HFFc6 (cell line): ENCODE measurements at places on chromosomes 2 and 18. TPM values are rescaled to one million over a fixed set of nuclear protein-coding genes. Genes with fewer than 3 reads are reported as not detected.

- H3K27ac ChIP-seq = no peak overlapping the region
- H3K36me3 ChIP-seq = no peaks in the 10 kb centered on the region
- H3K4me3 ChIP-seq = no peak overlapping the region; the same call in 1 of the 2 replicates
- peak; percentile 45 for DNase-seq
- peaks cover 5% of the 10 kb centered on the region; the same call in 1 of the 2 replicates for H3K27me3 ChIP-seq
These were observed 35.0 kb upstream of the PSMD14 start for GRCh38 chr2:161273038-161273760.

- no peak for DNase-seq
- H3K4me3 ChIP-seq = no peak overlapping the region
- peaks cover 5% of the 10 kb centered on the region for H3K27me3 ChIP-seq
- no peak overlapping the region for H3K27ac ChIP-seq
These were observed 5.4 kb downstream of the KHK start for GRCh38 chr2:27091746-27092695.

- no peaks in the 10 kb centered on the region; the same call in 1 of the 2 replicates for H3K27me3 ChIP-seq
- H3K4me3 ChIP-seq = peak overlapping the region; percentile 90
- peak; percentile 90 for DNase-seq
- H3K27ac ChIP-seq = peak overlapping the region; percentile 99
These were observed 41.9 kb upstream of the PTMA start for GRCh38 chr2:231666171-231667095.

- peak overlapping the region; percentile 17; the same call in 1 of the 2 replicates for H3K27ac ChIP-seq
- no peak for DNase-seq
- no peak overlapping the region for H3K4me3 ChIP-seq
- peaks cover 21% of the 10 kb centered on the region for H3K36me3 ChIP-seq
- H3K27me3 ChIP-seq = peaks cover 3% of the 10 kb centered on the region
These were observed 42.9 kb upstream of the SERTAD2 start for GRCh38 chr2:64696636-64697035.

DNA sequence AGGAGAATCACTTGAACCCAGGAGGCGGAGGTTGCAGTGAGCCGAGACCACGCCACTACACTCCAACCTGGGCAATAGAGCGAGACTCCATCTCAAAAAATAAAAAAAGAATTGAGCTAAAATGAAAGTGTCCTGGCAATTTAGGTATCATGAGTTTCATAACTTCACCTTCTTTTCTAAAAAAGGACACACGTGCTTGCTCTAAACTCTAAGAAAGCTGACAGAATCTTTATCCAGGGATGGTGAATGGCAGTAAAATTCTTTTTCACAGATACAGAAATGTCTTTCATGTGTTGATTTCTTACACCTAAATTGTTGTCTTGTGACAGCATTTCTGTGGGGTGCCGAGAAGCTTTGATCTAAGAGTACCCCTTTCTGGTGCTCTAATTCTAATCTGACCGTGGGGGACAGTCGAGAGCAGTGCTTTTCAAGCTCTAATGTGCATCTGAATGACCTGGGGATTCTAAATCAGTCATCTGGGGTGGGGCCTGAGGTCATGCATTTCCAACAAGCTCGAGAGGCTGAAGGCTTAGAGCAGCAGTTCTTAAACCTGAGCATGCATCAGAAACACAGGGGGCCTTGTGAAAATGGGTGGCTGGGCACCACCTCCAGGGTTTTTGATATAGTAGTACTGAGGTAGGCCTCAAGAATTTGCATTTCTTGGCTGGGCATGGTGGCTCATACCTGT lies 42.1 kb upstream of the REL start:
- no peak overlapping the region for H3K27ac ChIP-seq
- no peak overlapping the region for H3K4me3 ChIP-seq
- peaks cover 34% of the 10 kb centered on the region for H3K27me3 ChIP-seq
- H3K36me3 ChIP-seq = no peaks in the 10 kb centered on the region

DNA sequence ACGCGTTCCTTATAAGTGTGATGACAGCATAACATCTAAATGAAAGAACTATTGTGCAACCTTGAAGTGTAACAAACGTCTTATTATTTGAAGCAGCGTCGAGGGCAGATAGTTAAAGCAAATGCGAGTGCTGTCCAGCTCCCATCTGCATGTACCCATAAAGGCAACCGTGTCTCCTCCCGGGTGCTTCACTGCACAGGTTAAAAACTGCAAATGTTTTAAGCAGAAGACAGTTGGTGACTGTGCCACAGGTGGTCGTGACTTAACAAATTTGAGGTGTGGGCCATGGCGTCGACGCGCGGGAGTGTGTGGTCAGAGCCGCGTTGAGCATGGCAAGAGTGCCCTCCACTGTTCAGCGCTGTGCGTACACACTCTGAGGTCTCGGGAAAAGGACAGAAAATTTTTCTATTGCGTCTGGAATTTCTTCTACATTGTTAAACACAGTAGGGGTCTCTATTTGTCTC lies 6.4 kb downstream of the SALL3 start:
- no peak for DNase-seq
- H3K4me1 ChIP-seq = no peaks in the 10 kb centered on the region
- H3K27me3 ChIP-seq = peaks cover 15% of the 10 kb centered on the region
- H3K27ac ChIP-seq = no peak overlapping the region
- peaks cover 6% of the 10 kb centered on the region for H3K36me3 ChIP-seq

GRCh38 chr2:29719639-29720038 lies 201.7 kb downstream of the ALK start:
- no peaks in the 10 kb centered on the region for H3K4me1 ChIP-seq
- no peaks in the 10 kb centered on the region for H3K36me3 ChIP-seq
- no peak overlapping the region for H3K27ac ChIP-seq
- H3K27me3 ChIP-seq = peaks cover 9% of the 10 kb centered on the region
- DNase-seq = no peak

GRCh38 chr2:237427769-237428506 lies 14.0 kb upstream of the COL6A3 start:
- H3K27ac ChIP-seq = no peak overlapping the region
- H3K27me3 ChIP-seq = no peaks in the 10 kb centered on the region; the same call in 1 of the 2 replicates
- no peak overlapping the region for H3K4me3 ChIP-seq
- peaks cover 8% of the 10 kb centered on the region for H3K36me3 ChIP-seq
- DNase-seq = no peak

DNA sequence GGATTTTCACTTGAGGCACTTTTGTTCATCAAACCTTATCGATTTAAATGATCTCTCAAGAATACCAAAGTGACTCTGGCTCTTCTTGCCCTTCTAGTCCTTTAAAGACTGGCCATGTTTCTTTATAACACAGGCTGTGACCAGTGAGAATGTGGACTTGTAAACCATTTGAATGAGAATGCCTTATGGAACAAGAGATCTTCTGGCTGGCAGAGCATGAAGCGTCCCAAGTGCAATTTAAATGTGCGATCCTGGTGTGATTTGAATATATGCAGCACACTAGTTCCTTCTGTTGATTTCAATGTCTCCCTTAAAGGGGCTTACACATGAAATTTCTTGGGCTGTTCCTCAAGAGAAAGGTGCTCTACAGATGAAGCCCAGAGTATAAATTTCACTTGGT lies 262.4 kb upstream of the CCDC68 start:
- H3K4me1 ChIP-seq = peaks cover 16% of the 10 kb centered on the region
- H3K36me3 ChIP-seq = peaks cover 30% of the 10 kb centered on the region
- no peak overlapping the region for H3K27ac ChIP-seq

DNA sequence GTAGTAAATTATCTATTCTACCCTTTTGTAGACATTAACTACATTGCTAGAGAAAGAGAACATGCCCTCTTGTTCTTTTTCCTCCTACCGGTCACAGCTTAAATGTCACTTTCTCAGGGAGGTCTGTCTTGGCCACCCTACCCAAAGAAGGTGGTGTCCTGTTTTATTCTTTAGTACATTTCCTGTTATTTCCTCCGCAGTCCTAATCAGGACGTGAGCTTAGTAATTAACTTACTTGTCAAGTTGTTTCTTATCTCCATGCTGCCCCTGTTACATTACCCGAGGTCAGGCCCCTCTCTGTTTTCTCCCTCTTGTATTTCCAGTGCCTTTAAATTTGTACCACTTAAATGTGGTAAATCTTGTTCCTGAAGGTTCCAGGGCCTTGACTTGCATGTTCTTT lies 73.7 kb upstream of the RMDN2 start:
- no peaks in the 10 kb centered on the region for H3K36me3 ChIP-seq
- H3K4me3 ChIP-seq = no peak overlapping the region
- no peaks in the 10 kb centered on the region; the same call in 1 of the 2 replicates for H3K27me3 ChIP-seq
- H3K4me1 ChIP-seq = no peaks in the 10 kb centered on the region

DNA sequence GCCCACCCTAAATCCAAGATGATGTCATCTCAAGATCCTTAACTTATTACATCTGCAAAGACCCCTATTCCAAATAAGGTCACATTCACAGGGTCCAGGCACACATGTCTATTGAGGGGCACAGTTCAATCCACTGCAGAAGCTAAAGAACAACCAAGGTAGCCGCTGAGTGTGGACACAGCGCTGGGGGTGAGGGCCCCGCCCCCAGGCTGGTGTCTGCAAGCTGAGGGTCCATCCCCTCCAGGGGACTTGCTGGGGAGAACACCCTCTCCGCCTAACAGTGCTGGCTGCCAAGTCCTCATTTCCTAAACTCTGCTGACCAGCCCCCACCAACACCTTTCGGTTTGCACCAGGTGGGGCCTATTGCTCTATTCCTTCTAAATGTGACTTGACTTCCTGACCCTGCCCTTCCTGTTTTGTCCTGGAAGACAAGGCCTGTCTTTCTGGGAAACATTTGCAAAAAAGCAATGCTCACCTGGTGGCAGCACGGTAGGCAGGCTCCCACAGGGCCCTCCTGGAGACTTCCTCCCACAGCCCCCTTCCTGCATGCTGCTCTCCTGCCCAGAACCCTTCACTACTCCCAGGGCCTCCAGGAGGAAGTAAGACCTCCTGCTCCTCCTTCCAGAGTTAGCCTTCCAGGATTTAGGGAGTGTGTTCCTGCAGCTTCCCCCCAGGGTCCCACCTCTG lies 24.4 kb upstream of the TEX44 start:
- DNase-seq = no peak
- H3K4me1 ChIP-seq = no peaks in the 10 kb centered on the region
- H3K27ac ChIP-seq = no peak overlapping the region
- no peaks in the 10 kb centered on the region for H3K36me3 ChIP-seq

DNA sequence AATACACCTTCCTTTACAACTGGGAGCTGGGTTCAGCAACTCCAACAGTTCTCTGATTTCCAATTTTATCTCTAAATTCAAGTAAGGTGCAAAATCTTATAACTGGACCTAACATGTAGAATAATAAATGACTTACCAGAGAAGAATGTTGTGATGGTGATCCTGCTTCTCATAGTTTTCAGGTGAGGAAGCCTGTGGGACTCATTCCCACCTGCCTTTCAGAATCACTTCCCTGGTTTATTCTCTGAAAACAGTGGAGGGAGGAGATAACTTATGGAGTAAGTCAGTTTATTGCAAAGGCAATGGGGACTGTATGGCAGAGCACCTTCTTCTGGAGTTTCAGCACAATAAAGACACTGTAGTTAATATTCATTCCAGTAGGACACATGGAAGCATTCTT lies 1188.2 kb upstream of the FAM98A start:
- H3K27me3 ChIP-seq = no peaks in the 10 kb centered on the region
- no peak overlapping the region for H3K4me3 ChIP-seq
- no peaks in the 10 kb centered on the region for H3K4me1 ChIP-seq
- DNase-seq = no peak

DNA sequence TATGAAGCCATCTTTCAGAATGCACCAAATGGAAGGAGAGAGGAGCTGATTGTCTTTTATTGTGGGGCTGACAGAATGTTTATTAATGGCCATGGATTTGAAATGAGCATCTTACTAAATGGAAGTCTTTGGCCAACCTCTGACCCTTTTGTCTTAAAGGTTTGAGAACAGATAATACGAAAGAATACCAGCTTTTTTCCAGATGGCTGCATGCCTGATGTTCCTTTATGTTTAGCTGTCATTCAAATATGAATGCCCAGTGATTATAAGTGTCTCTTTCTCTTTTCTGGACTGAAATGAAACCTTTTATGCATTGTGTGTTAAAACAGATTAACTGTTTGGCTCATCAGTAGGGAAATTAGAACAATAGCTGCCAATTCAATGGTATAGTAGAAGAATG lies 46.0 kb downstream of the PARD3B start:
- H3K27ac ChIP-seq = no peak overlapping the region
- 0 out of 2 replicates have a peak, but pooled peaks cover 6% of the 10 kb centered on the region for H3K4me1 ChIP-seq
- H3K36me3 ChIP-seq = peaks cover 18% of the 10 kb centered on the region
- no peaks in the 10 kb centered on the region for H3K27me3 ChIP-seq

DNA sequence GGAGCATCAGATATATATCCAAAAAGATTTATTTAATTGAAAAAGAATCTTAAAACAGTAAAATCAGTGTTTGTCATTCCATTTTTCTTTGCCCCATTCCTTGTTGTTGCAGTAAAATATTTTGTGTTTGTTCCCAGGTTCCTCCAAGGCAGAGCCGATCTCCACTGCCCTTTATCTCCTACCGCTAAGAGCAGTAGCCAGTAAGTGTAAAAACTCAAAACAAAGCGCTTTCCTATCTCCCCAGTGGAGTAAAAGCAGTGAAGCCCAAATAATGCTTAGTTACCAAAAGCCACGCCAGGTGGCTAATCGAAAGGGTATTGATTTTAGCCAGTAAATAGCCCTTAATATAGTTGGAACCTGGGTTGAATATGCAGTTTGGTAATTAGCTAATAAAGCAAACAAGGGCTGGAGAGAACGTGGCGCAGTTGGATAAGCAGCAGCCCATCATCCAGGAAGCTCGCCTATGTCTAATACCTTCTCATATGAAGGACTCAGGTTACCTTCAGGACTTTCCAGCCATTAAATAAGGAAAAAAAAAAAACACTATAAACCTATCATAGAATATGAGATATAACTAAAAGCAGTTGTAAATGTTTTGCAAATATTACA lies 12.4 kb upstream of the GPD2 start:
- no peak overlapping the region for H3K27ac ChIP-seq
- H3K27me3 ChIP-seq = peaks cover 8% of the 10 kb centered on the region
- no peak overlapping the region for H3K4me3 ChIP-seq
- no peaks in the 10 kb centered on the region for H3K36me3 ChIP-seq
- no peak for DNase-seq
- no peaks in the 10 kb centered on the region for H3K4me1 ChIP-seq

Gene TMEM198
- total RNA-seq = 2.3 TPM in 3 replicates

Gene DQX1
- 0.40 TPM in 1 of 3 replicates, not detected in the others for total RNA-seq

Gene RBMS1
- 84.8 to 111 TPM (median 88.1 TPM) in 3 replicates for total RNA-seq

Gene L3MBTL4
- total RNA-seq = not detected in 3 replicates

Gene TUBB8B
- total RNA-seq = not detected in 2 replicates

Gene ZBTB7C
- not detected in 3 replicates for total RNA-seq

Gene CAPN14
- 0.07 to 0.10 TPM in 2 of 3 replicates, not detected in the other for total RNA-seq

Gene RTP5
- not detected in 3 replicates for total RNA-seq

Gene ZNF521
- total RNA-seq = 0.51 and 9.7 TPM in 2 replicates
